Muscle of arm (tissue), 14 donors: ENCODE measurements at places on chromosomes 2 and 18. TPM values are rescaled to one million over a fixed set of nuclear protein-coding genes. Genes with fewer than 3 reads are reported as not detected.

Gene MEIS1
- 32.5 TPM for polyA plus RNA-seq

Gene CELF4
- 1.1 TPM for polyA plus RNA-seq

Gene MALT1
- 12.8 TPM for polyA plus RNA-seq

Gene DQX1
- polyA plus RNA-seq: not detected

Gene KHK
- 1.9 TPM for polyA plus RNA-seq

Gene FBXO41
- polyA plus RNA-seq: 0.19 TPM

Gene ACADL
- polyA plus RNA-seq: 7.3 TPM

Gene LRRC30
- 5.7 TPM for polyA plus RNA-seq

Gene IKZF2
- not detected for polyA plus RNA-seq

Gene TGFA
- 0.96 TPM for polyA plus RNA-seq

Gene UCN
- polyA plus RNA-seq: 0.63 TPM

Gene CCDC141
- polyA plus RNA-seq: 69.1 TPM

Gene SERPINB10
- polyA plus RNA-seq: not detected

Gene NYAP2
- polyA plus RNA-seq: 0.16 TPM

Gene BOLA3
- 28.1 TPM for polyA plus RNA-seq

Gene COLEC12
- 53.4 TPM for polyA plus RNA-seq

Gene KCNE4
- not detected for polyA plus RNA-seq

Gene TTR
- polyA plus RNA-seq: 12.4 TPM

Gene MC2R
- 0.65 TPM for polyA plus RNA-seq

Gene POTEC
- polyA plus RNA-seq: not detected

Gene GPR39
- polyA plus RNA-seq: 0.14 TPM

Gene HOXD12
- polyA plus RNA-seq: not detected

Gene ERMN
- not detected for polyA plus RNA-seq

Gene NBAS
- 31.9 TPM for polyA plus RNA-seq

Gene TBR1
- not detected for polyA plus RNA-seq

Gene MARCHF4
- 0.04 TPM for polyA plus RNA-seq

Gene UGT1A7
- polyA plus RNA-seq: not detected

Gene SLC66A3
- 12.0 TPM for polyA plus RNA-seq

Gene CCBE1
- polyA plus RNA-seq: 4.7 TPM

Gene NMUR1
- polyA plus RNA-seq: 0.32 TPM

Gene NCL
- 730 TPM for polyA plus RNA-seq

Gene METTL5
- polyA plus RNA-seq: 70.1 TPM

Gene EEF1B2
- polyA plus RNA-seq: 1,025 TPM

Gene MYO5B
- polyA plus RNA-seq: 1.5 TPM

Gene PTH2R
- 0.36 TPM for polyA plus RNA-seq

Gene RAPGEF4
- 3.4 TPM for polyA plus RNA-seq

Gene GALNT3
- polyA plus RNA-seq: 5.6 TPM

Gene BCL2
- 14.8 TPM for polyA plus RNA-seq

Gene DRC1
- 0.38 TPM for polyA plus RNA-seq

Gene IL1R1
- polyA plus RNA-seq: 28.1 TPM

Gene RAX
- polyA plus RNA-seq: not detected

Gene PSMD14
- polyA plus RNA-seq: 48.2 TPM

Gene IL36G
- not detected for polyA plus RNA-seq

Gene TM4SF20
- not detected for polyA plus RNA-seq

Gene ADD2
- 2.1 TPM for polyA plus RNA-seq

Gene CRYGD
- polyA plus RNA-seq: not detected

Gene GPBAR1
- polyA plus RNA-seq: 1.9 TPM

Gene POLR1A
- polyA plus RNA-seq: 18.9 TPM

Gene DUSP19
- polyA plus RNA-seq: not detected

Gene RSAD2
- 3.7 TPM for polyA plus RNA-seq
